Foreskin keratinocyte (primary cell): ENCODE measurements at places on chromosomes 7 and 10.

DNA sequence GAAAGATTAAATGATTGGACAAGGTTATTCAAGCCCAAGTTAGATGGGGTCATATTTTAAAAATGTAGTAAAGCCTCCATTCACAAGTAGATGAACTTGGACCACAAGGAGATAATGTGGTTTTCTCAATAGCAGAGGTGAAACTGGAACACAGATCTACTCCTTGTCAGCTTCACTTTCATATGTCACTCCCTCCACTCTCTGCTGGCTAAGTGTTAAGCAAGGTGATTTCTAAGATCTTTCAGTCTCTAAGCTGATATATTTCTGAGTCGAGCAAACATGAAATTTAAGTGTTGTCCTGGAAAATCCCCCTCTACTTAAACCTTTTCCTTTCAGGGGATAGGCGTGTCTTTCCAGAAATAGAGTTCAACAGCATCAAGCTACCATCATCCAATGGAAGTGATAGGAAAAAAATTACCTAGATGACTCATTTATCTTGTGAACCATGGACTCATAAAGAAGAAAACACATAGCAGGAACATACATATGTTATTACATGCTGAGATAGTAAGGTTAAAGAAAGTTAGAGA, 275.0 kb downstream of the PTEN start:
- DNase-seq: peak; percentile 59

DNA sequence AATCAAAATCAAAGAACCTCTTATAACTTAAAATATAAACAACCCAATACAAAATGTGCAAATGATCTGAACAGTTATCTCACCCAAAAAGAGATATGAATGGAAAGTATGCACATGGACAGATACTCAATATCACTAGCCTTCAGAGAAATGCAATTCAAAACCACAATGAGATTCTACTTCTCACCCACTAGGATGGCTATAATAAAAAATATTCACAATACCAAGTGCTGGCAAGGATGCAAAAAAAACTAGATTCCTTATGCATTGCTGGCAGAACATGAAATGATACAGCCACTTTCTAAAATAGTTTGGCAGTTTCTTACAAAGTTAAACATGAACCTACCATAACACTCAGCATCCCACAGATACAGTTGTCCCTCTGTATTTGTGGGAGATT, 130.1 kb upstream of the LRRN3 start:
- no peak for DNase-seq

DNA sequence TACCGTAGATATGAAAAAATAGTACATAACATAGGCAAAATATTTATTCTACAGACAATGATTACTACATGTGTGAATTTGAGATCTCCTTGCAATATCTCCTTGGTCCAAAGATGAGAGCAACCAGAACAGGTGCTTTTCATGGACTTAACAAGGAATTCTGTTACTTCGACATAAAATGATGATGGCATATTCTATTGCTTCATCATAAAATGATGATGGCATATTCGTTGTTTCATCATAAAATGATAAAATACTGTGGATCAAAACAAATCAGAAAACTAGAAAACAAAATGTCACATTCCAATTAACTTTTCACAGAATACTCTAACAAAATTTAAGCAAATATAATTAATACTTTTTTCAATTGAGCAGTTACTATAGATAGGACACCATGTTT, 4.8 kb downstream of the OSBPL3 start:
- DNase-seq: no peak

GRCh38 chr10:58638388-58638787, 125.7 kb downstream of the BICC1 start:
- DNase-seq: no peak

- no peak for DNase-seq
These were observed 11.2 kb downstream of the MXI1 start for GRCh38 chr10:110218632-110219031.

GRCh38 chr10:46285966-46286620, 704 bp upstream of the ANTXRL start:
- DNase-seq: no peak

DNA sequence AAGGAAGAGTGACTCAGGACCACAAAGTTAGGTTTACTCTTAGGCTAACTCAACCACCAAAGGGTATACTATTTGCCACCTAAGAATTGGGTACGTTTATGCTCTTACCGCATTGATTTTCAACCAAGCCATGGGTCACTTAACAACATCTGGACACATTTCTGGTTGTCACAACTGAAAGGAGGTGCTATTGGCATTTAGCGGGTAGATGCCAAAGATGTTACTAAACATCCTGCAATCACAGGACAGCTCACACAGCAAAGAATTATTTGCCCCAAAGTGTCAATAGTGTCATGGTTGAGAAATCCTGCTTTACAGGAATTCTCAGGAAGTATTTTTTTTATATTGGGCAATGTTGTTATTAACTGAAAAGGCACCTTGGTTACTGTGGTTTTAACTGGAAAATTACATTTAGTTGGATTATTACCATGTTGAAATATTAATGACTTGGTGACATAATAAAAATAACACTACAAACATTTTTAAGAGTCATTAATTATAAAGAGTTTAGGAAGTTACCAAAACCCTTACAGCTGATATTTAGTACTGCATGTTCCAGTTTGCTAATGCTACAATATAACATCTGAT, 185.0 kb upstream of the TMEM196 start:
- DNase-seq: peak; percentile 98

DNA sequence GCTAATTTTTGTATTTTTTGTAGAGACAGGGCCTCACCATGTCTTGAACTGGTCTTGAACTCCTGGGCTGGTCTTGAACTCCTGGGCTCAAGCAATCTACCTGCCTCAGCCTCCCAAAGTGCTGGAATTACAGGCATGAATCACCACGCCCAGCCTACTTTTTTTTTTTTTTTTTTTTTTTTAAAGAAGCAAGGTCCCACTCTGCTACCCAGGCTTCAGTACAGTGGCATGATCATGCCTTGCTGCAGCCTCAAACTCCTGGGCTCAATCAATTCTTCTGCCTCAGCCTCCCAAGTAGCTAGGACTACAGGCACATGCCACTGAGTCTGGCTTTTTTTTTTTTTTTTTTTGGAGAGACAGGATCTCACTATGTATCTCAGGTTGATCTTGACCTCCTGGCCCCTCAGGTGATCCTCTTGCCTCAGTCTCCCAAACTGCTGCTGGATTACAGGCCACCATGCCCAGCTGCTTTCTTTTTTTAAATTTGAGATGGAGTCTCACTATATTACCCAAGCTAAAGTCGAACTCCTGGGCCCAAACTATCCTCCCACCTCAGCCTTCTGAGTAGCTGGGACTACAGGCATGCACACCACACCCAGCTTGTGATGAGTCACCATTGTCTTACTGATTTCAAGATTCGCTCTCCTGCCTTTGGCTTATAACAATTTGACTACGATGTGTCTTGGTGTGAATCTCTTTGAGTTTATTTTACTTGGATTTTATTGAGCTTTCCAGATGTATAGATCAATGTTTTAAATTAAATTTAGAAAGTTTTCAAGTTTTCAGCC, 9.0 kb downstream of the RPEL1 start:
- DNase-seq: peak; percentile 78

- DNase-seq: no peak
These were observed 4.5 kb upstream of the CYTH3 start for GRCh38 chr7:6276911-6277408.

- no peak for DNase-seq
These were observed 78.4 kb upstream of the AFAP1L2 start for GRCh38 chr10:114482480-114483304.

DNA sequence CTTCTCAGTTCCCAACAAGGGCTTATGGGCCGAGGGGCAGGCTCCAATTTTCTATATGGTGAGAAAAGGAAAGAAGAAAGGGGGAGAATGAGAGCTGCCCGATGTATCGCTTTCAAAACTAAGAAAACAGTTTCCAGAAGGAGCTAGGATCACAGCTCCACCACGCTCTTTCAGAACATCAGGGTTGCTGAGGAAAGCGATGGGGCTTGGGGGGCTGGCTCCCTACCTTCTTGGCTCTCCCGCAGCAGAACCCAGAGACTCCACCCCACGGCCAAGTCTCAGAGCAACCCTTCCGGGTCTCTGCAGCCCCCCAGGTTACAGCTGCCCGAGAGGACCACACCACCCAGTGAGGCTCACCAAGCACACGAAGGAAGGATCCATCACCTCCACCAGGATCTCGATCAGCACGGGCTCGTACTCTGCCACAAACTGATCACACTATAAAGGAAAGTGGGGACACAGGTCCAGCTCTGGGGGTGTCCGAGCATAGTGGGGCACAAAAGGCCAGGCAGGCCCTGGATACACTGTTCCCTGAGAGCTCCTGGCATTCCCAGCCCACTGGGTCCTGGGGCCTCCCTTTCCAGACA, 32.3 kb downstream of the PSAP start:
- DNase-seq: no peak

DNA sequence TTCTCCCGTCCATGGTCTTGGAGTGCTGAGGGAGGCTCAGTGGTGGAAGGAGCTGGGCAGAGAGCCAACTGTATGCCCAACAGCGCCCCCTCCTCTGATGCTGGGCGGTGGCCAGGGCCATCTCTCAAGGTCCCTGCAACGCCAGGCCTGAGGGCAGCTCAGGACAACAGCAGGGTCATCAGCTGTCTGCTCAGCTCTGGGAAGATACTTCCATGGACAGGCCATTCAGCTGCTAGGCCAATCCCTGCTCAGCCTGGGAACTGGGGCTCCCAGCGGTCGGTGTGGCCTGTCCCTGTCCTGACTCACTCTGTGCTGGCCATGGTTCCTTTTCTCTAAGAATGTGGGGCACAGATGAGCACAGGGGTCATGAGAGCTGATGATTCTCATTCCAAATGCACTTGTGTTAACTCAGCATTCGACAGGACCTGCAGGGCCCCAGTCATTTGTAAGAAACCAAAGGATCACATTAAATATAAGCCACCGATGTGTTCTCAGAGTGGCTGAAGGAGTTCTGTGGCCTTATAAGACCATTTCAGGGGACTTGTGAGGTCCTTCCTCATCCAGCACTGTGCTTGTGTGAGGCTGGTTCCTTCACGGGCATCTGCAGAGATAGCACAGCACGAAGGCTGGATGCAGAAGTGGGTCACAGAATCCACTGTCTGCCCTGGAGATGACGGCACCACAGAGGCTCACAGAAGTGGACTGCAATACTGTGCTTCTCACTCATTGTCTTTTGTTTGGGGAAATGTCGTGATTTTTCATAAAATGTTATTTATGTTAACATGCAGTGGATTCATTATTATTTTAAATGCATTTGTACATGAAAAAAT, 73.0 kb downstream of the ADCY1 start:
- DNase-seq: no peak

- no peak for DNase-seq
These were observed 66.7 kb downstream of the SORCS3 start for GRCh38 chr10:104707602-104708459.

DNA sequence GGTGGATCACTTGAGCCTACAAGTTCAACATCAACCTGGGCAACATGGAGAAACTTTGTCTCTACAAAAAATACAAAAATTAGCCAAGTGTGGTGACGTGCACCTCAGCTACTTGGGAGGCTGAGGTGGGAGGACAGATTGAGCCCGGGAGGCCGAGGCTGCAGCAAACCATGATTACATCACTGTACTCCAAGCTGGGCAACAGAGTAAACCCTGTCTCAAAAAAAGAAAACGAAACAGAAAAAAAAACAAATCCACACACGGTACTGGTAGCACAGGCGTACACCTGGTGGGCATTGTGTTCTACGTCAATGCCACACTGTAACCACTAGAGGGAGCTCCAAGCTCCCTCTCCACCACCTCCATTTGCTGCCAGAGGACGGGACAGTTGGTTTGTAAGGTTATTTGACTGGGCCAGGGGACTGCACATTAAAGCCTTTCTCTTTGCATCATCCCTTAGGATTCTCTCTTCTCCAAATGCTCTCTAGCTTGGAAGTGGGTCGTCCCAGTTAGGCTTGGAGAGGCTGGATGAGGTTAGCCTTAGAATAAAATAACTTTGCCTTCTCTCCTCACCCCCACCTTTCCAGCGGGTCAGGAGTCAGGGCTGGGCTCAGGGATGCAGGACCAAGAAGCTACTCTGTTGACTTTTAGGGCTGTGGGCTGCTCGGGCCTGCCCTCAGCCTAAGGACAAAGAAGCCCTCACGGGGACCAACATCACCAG, 130.8 kb downstream of the SORBS1 start:
- DNase-seq: peak; percentile 30

DNA sequence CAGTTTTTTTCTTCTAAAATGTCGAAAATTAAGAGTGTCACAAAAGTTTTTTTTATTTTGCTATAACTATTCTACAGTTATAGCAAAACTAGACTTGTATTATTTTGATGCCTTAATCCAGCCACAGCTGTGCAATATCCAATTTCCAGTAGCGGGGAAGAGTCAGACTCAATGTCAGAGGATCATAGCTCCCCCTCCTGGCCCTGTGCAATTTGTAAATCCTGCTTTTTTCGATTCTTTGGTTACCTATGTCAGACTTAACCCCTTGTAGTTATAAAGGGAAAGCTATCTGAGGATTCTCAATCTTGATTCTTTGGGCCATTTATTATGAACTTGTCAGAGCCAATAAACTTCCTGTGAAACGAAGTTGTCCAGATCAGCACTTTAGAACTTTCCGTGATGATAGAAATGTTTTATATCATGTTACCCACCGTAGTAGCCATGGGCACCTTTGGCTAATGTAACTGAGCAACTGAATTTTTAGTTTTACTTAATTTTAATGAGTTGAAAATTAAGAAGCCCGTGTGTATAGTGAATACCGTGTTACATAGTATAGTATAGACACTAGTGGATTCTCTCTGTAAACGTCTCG, 87.7 kb upstream of the PRKCQ start:
- no peak for DNase-seq

DNA sequence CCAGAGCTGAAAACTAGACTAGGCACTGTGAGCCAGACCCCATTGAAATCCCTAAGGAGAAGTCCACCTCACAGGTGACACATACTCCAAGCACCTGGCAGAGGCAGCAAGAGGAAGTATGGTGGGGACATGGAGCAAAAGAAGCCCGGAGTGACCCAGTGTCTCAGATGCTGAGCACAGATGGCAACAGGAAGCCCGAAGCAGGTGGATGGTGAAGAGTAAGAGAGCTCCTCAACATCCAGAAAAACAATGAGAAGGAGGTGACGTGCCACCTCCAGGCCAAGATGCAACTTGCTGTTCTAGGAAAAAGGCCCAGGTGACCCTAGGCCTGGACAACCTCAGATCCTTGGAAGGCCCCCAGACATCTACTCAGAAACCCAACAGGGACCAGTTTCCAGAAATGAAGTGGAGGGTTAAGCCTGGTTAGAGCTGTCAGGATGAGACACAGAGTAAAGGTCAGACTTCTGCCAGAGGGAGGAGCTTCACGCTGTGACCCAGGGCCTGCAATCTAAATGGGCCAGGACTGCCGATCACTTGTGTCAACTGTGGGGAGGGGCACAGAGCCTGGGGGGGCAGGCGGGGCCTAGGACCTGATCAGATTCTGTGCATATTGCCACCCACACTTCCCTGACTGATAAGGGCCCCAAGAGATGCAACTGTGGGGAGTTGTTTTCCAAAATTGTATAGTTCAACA, 2.4 kb upstream of the COBL start:
- no peak for DNase-seq
